Cardiac muscle cell (in vitro differentiated cells and primary cell): ENCODE measurements at places on chromosomes 11 and 22. TPM values are rescaled to one million over a fixed set of nuclear protein-coding genes. Genes with fewer than 3 reads are reported as not detected.

Gene TPBGL
- polyA plus RNA-seq, result 0.07 and 0.56 TPM in 2 replicates

Gene DEUP1
- 0.28 and 2.0 TPM in 2 replicates for polyA plus RNA-seq

Gene MADD
- polyA plus RNA-seq, result 58.8 and 70.2 TPM in 2 replicates

Gene TSGA10IP
- 0.25 and 1.1 TPM in 2 replicates for polyA plus RNA-seq

Gene MTFP1
- 64.8 and 100.0 TPM in 2 replicates for polyA plus RNA-seq

Gene CHRDL2
- polyA plus RNA-seq, result not detected in 2 replicates

Gene NLRP14
- polyA plus RNA-seq, result 1.0 and 1.4 TPM in 2 replicates

Gene CFL1
- 1,641 and 2,660 TPM in 2 replicates for polyA plus RNA-seq

Gene PATE2
- not detected in 2 replicates for polyA plus RNA-seq

Gene TRPM5
- 0.33 TPM in 1 of 2 replicates, not detected in the other for polyA plus RNA-seq

Gene FADS3
- 45.0 and 48.0 TPM in 2 replicates for polyA plus RNA-seq

Gene KRTAP5-9
- not detected in 2 replicates for polyA plus RNA-seq

Gene RBMXL2
- polyA plus RNA-seq, result 0.07 and 0.36 TPM in 2 replicates

Gene ZBED5
- polyA plus RNA-seq, result 70.7 and 76.6 TPM in 2 replicates

Gene ANO5
- 5.3 and 7.9 TPM in 2 replicates for polyA plus RNA-seq

Gene TPH1
- polyA plus RNA-seq, result 0.12 TPM in 1 of 2 replicates, not detected in the other

Gene PHOX2A
- 0.50 TPM in 1 of 2 replicates, not detected in the other for polyA plus RNA-seq

Gene VWCE
- 3.1 and 3.5 TPM in 2 replicates for polyA plus RNA-seq

Gene TSSK2
- polyA plus RNA-seq, result not detected in 2 replicates

Gene RASSF10
- 0.09 TPM in 1 of 2 replicates, not detected in the other for polyA plus RNA-seq
